ENCODE measurements at places on chromosomes 6 and 20.

- no peak for DNase-seq
Observed at GRCh38 chr6:37804586-37804985, 14.9 kb upstream of the ZFAND3 start.

DNA sequence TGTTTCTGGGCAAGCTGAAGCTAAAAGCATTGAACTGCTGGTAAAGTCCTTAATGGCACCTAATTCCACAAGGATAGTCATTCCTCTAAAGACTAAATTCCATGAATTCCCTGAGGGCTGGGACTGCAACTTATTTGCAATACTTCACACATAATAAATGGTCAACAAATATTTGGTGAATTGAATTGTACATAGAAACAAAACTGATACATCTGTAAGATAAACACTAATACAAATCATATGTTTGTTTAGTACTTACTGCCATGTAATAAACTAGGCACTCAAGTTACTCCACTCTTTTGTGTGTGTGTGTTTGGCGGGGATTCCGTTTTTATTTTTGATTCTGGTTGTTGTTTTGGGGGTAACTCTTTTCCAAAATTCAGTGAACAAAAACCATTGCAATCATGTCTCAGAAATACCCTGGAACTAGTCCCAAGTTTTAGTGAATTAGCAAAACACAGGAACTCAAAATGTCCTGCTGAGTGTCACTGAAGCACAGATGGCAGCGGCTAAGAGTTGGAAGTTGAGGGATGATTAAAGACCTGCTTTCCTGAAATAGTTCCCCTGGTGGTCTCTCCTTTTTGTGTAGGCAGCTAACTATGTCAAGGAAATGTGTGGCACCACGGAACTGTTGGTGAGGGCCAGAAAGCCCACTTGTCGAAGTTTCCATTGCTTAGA lies 74.8 kb upstream of the SNRPB2 start:
- DNase-seq: no peak

DNA sequence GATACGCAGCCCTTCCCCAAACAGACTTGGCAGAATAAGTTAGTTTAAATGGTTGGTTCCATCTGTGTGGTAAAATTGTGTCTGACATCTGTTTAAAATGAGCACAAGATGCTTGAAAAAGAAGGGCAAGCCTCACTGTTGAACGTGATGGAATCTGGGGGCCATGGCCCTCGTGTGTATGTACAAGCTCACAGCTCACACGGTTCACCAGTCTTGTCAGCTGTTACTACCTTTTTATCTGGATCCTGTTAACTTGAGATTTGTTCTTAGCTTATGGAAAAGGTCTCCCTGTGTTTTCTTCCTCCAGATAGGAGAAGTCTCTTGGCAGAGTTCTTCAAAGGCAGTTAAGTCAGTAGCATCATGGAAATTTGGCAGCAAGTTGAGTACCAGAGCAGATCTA lies 270.6 kb downstream of the KHDC1L start:
- no peak for DNase-seq

- DNase-seq: no peak
Observed at GRCh38 chr20:24134284-24134683, 145.7 kb upstream of the GGTLC1 start.

- no peak for DNase-seq
Observed at GRCh38 chr6:83432636-83433035, 1.8 kb upstream of the ME1 start.

- no peak for DNase-seq
Observed at GRCh38 chr6:50380406-50381098, 330.8 kb upstream of the DEFB112 start.

All from vagina (tissue), 2 donors.